ENCODE measurements at places on chromosomes 6 and 20.

- peak; percentile 39 for DNase-seq
These were observed 446.0 kb downstream of the QKI start for GRCh38 chr6:163860287-163861081.

DNA sequence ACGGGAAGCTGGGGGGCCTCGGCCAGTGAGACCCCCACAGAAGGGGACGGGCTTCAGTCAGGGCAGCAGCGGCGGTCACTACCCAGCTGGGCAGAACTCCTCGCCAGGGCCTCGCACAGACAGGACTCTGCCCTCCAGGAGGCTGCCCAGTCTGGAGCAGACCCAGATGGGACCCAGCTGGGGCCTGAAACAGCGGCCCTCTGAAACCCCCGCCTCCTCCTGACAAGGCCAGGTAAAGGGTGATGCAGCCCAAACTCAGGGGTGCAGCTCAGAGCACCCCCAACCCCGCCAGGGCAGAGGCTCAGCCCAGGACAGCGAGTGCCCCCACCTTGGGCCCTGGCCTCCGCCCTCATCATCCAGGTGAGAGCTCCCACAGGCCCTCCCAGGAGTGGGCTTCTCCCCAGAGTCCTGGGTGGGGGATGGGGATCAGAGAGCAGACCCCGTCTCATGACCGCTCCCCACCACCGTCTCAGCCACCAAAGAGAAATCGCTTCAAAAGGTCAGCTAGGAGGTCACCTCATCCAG lies 2.2 kb downstream of the EEF1A2 start:
- DNase-seq, result no peak

DNA sequence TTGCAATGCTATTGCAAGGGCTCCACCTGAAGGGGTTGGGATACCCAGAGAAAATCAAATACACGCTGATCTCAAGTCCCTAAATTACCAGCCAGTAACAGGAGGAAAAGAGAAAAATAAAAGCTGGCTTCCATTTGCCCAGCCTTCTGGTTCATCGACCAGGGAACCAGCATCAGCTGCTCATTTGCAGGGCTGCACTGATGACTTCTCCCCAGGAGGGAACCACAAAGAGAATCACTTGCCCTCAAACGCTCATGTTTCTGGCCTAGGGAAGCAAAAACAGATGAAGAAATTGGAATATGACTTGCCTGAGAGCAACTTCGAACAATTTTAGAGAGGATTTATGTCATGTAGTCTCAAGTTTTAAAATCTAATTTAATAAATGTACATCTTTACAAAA lies 119.7 kb downstream of the SH3BGRL2 start:
- DNase-seq, result no peak

DNA sequence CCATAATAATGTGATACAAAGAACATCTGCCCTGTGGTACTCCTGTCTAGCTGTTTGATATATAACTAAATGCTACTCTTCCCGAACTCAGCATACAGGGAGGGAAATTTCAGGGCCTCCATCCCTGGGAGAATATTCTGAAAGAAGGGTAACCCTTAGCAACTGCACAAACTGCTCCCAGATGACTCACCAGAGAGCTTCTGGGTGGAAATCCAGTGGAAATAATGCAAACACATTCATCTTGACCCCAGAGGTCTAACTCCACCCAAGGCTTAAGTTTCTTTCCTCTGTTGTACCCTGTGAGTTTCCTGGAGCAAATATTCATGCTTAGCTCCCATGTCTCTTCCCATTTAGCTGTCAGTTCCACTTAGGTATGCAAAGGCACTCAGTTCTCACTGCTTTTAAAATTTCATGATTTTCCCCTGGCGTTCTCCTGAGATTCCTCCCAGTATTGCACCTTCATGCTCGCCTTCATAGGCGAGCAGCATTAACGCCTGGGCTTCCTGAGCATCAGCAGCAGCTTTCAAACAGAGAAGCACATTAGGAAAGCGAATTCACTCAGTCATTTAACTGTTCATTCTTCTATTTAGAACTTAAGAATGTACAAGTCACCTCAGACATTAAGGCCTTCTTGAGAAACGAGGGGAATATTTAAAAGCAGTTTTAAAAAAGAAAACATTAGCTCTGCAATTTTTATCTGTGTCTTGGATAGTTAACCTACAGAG lies 43.8 kb upstream of the LAMA4 start:
- no peak for DNase-seq

DNA sequence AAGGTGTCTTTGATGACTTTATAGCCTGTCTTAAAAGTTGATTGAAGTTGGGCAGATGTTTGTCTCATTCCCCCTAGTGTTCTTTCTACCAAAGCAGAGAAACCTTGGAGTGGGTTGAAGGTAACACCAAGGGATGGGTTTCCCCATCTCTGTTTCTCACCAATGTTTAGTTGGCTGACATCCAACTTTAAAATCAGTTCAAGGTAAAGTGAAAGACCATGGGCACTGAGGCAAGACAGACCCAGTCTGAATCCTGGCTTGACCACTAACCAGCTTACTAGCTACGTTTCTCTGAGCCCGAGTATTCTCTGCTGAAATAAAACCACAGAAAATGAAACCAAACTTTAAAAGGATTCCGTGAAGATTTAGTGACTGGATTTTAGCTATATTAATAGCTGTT lies 258.9 kb downstream of the KIF16B start:
- DNase-seq, result no peak

DNA sequence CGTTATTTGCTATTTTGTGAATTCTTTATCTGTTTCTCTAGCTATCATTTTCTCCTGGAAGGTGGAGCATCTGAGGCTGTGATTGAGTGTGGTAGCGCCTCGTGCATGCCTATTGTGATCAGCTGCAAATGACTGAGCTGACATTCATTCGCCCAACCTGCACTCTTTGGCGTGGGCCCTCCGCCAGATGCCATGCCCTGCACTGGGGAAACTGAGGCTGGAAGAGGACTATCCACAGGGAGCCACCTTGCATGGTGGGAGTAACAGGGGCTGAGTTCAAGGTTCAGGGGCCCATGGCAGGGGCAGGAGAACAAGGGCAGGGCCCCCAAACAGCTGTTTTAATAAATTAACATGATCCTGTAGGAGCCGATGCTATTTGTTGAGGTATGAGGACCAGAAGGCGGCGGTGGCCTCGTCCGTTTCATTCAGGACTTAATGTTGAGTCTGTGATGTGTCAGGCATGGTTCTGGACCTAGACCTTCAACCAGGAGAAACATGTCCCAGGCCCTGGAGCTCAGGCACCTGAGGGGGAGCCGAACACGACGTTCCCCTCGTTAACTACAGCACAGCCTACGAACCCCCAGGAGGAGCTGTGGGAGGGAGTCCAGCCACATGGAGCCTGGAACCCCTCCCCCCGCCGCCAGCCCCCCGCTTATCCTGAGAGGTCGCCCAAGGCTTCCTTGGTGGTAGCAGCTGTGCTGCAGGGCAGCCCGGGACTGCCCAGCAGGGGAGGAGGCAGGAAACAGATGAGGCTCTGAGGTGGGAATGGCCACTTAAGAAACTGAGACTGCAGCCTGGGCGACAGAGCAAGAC lies 242.9 kb downstream of the CDH4 start:
- no peak for DNase-seq

DNA sequence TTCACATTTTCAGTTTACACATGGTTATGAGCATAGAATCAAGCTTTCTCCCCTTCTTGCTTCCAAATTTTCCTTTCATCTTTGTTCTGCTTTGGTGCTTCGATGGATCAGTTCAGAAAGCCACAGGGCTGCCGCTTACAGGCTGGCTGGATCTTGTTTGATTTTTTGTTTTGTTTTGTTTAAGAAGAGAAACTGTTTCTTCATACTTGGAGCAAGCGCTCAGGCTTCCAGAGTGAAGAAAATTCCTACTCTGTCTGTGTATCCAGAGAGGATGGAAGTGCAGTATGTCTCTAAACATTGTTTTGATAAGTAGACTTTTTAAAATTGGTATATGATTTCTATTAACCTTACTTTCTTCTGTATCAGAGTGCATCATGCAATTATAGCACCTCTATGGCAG lies 66.9 kb downstream of the ARID1B start:
- no peak for DNase-seq

DNA sequence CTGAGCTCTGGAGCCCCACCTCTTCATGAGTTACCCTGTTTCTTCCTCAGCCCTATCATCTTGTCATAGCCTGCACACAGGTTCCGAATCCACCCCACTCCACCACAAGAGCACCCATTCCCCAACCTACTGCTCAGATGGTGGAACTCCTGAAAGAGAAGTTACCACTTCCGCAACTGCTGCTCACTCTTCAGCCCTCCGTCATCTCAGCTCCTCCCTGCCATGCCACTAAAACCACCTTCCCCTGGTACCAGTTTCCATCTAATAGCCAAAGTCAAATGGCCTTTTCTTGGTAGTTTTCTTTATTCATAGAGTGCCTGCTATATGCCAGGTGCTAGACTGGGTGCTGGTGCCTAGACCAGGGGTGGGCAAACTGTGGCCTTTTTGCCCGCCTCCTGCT lies 3.9 kb downstream of the RAB22A start:
- peak; percentile 24 for DNase-seq

- DNase-seq, result no peak
These were observed 87.0 kb downstream of the HIVEP2 start for GRCh38 chr6:142857796-142858555.

DNA sequence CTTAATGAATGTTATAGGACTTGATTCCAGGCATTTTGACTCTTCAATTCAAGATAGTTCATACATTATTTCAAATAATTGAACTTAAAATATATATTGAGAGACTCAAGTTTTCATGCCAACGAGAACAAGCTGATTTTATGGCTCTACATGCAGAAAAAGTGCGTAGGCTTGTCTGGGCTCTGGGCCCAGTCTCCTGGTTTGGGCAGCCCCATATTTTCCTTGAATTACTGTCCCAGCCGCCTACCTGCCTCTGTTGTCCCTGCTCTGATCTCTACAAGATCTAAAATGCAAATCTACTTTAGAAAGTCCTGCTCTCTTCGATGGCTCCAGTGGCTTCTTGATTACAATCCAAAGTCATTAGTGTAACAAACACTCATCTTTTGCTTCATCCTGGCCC lies 537.4 kb upstream of the CHD6 start:
- no peak for DNase-seq

- no peak for DNase-seq
These were observed 245.1 kb upstream of the RSPO3 start for GRCh38 chr6:126873351-126873750.

DNA sequence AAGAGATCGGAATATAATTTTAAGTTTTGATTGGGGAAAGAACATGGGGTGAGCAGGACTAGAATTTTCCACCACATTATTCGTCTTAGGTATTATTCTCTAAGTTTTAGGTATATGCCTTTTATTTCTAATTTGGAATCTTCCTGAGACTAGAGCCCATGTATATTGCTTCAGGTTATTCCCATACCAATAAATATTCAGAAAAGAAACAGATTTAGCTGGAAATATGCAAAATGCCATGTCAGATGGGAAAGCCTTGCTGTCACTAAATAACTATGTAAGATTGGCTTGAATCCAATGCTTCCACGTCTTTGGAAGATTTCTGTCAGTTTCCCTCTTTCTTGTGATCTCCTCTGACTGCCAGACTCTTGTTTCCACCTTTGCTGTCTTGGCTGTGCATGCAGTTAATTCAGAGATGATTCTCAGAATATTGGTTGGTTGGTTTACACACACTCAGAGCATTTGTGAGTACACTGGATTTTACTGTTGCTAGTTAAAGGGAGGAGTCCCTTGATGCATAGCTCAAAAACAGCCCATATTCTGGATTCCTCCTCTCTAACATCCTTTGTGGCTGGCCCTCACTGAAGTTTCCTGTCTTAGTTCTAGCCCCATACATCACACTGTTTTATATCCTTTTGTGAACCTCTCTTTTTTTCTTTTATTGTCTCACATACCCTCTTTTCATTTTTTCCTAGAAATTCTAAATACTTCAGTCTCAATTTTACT lies 64.3 kb downstream of the GRM1 start:
- DNase-seq, result no peak

GRCh38 chr6:29831776-29832175 lies 4.2 kb downstream of the HLA-G start:
- no peak for DNase-seq

DNA sequence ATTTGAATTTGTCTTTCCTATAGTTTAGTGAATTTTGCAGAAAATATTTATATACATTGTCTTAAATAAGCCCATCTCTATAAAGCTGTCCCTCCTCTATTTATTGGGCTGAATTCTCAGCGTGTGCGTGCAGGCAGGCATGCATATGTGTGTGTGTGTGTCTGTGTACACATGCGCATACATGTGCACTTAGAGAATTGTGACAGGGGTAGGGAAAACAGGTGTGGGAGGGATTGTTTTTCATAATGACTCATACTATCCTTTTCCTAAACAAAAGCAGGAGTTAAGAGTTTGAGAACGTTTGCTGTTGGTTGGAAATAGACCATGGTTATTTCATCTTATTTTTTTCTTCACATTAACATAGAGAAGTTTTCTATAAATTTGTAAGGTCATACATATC lies 43.4 kb upstream of the FABP7 start:
- DNase-seq, result no peak

- DNase-seq, result peak; percentile 67
These were observed 9.2 kb downstream of the ENTPD6 start for GRCh38 chr20:25204550-25205276.

DNA sequence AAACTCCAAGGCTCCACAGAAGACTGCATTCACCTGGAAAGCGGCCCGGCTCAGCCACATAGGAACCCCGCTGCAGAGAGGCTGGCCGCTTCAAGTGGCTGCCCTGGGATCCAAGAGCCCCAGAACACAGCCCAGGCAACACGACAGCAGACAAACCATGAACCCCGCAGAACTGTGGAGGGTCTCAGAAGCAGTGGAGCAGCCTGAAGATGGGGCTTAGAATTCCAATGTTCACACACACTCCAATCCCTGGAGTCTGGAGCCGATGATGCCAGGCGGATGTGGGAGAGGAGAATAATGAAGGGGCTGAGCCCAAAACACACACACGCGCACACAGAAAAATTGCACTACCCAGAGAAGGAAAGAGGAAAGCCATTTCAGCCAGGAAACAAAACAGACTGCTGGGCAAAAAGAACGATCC lies 52.4 kb downstream of the NINL start:
- no peak for DNase-seq

GRCh38 chr6:148445620-148446019 lies 103.0 kb downstream of the SASH1 start:
- DNase-seq, result no peak

- DNase-seq, result no peak
These were observed 281.2 kb downstream of the CDH4 start for GRCh38 chr20:61533231-61533631.

DNA sequence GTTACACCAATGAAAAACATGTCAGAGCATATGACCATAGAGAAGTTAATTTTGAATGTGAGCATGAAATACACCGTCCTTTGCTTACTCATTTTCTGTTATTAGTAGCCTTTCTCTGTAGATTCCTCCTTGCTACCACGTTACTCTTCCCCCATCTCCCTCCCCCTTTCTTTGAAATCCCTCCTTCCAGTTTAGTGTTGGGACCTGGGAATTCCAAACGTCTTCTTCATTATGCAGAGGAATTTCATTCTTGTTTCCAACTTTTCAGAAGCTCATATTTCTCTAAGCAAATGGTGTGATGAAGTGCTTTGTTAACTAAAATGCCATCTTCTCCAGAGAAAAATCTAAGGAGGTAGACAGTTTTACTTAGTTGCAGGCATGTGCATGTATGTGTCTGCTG lies 122.4 kb downstream of the MCHR2 start:
- no peak for DNase-seq

DNA sequence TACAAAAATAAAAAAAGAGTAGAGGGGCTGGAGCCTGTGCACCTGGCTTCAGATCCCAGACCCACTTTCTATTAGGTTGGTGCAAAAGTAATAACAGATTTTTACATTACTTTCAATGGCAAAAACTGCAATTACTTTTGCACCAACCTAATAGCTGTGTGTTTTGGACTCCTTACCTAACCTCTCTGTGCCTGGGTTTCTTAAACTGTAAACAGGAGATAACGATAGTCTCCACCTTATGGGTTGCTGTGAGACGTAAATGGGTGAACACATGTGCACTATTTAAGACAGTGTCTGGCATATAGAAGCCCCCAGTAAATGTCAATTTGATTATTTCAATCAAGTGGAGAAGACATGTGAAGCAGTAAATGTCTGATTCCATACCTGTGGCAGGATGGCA lies 89.7 kb downstream of the TFAP2C start:
- no peak for DNase-seq
